Activated CD4-positive, alpha-beta T cell treated with anti-CD3 and anti-CD28 coated beads for 24 hours (primary cell): ENCODE measurements at places on chromosomes 7 and 10.

DNA sequence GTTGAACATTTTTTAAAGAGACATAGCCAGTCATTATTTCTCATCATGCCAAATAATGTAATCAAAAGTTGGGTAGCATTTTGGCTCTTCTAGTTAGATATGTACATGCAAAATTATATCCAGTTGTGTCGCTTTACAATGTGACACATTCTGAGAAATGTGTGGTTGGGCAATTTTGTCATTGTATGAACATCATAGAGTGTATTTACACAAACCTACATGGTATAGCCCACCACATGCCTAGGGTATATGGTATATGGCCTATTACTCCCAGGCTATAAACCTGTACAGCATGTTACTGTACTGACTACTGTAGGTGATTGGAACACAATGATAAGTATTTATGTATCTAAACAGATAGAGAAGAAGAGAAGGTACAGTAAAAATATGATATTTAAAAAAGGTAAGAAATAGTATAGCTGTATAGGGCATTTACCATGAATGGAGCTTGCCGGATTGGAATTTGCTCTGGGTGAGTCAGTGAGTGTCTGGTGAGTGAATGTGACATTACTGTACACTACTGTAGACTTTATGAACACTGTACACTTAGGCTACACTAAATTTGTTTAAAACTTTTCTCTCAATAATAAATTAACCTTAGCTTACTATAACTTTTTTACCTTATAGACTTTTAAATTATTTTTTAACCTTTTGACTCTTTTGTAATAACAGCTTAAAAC lies 16.5 kb downstream of the ZNF365 start:
- DNase-seq = no peak

GRCh38 chr10:2881720-2882620 lies 185.4 kb upstream of the PFKP start:
- DNase-seq = no peak

GRCh38 chr7:126445991-126446390 lies 806.8 kb downstream of the GRM8 start:
- no peak for DNase-seq

DNA sequence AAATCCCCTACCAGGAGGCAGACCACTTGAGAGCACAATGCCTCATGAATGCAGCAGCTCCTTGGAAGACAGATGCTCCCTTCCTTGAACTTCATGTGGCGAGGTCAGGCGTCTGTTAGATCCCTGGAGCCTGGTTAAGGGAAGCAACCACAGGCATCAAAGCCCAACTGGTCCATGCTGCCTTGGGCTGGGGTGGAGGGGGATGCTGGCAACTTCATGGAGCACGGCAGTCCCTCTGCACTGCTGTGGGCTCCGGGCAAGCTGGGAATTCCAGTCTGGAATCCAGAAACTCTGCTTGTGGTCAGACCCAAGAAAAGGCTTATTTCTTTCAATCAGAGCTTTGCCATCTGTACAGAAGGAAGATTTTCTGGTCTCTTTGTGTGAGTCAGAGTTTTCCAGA lies 130.4 kb downstream of the PFKFB3 start:
- DNase-seq = no peak

DNA sequence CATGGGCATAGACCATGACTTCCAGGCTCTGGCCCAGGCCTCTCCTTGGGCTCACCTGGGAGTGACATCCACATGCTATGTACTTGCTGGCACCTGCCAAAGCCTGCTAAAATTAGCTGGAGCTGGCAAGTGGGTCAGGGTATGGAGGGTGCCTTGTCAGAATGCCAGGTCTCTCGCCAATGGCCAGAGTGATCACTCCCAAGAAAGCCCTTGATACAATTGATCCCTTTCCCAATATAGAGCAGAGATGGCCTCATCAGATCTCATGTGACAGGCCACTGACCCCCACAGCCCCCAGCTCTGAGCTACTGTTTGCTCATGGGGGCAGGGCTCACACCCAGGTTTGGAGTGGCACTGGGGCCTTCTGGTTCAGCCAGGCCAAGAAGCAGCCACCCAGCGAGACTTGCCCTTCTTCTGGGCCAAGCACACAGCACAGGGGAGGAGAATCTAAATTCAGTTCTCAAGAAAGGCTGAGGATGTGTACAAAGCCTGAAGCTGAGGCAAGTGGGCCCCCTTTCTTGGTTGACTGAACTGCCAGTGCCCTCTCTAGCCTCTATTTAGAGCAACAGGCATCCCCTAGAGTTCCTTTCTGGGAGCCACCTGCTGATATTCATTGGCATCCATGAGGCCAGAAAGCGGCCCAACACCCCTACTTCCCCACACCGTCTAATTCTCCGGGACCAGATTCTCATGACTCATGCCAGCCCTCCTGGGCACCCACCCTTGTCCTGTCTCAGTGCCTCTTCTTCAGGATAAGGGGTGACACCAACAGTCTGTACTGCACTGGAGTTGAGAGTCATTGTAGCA lies 18.9 kb upstream of the MYL7 start:
- no peak for DNase-seq

- DNase-seq = no peak
Observed at GRCh38 chr10:17961551-17962422, 10.1 kb downstream of the SLC39A12 start.

DNA sequence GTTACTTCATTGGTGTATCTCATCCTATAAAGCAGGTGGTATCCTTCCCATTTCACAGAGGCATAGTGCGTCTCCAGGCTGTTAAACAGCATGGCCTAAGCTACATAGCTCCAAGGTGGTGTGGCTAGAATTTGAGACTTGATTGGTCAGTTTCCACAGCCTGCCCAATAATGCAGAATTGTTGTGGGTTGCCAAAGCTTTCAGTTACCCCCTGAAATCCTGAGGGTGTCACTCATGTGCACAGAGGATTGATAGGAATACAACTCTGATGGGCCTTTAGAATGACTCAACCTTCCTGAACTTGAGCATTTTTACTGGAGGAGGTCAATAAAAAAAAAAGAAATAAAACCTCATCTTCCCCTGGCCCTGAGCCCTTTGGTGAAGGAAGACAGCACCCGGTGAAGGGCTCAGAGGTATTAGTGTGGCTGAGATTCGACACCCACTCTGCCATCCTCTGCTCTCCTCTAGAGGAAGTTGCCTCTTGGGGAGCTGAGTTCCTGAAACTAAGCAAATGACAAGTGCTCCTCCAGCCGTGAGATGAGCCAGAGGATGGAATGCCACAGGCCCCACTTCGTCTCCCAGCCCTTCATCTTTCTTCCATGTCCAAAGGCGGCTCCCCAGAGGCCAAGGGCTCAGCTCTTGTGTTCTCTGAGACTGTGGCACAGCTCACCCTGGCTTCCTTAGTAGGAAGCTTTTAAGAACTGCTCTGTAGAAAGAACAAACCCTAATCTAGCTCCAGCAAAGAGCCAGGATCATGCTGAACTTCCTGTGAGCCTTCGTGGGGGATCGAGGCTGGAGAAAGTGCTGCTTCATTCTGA lies 1.0 kb downstream of the ACSL5 start:
- no peak for DNase-seq

- no peak for DNase-seq
Observed at GRCh38 chr10:30598105-30598776, 31.3 kb downstream of the LYZL2 start.

DNA sequence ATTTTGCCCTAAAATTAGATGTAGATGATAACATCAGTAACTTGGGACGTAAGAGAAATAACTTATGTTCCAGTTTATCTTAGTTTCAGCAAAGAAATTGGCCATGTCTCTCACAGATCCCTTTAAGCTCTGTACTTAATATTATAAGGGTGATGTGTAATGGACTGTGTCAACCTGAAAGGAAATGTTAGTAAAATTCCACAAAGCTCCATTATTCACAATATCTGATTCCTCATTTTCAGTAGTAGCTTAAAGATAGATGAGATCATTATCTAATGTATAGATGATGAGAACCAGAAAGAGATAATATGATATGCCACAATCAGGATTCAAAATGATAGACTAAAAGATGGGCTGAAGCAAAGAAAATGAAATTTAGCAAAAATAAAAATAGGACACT lies 316.8 kb upstream of the CHRM2 start:
- DNase-seq = no peak

- DNase-seq = no peak
Observed at GRCh38 chr7:117777335-117778142, 95.7 kb downstream of the CTTNBP2 start.

GRCh38 chr10:100209303-100209702 lies 20.1 kb downstream of the CHUK start:
- DNase-seq = no peak

GRCh38 chr7:150871601-150872000 lies 19.3 kb downstream of the AOC1 start:
- no peak for DNase-seq

DNA sequence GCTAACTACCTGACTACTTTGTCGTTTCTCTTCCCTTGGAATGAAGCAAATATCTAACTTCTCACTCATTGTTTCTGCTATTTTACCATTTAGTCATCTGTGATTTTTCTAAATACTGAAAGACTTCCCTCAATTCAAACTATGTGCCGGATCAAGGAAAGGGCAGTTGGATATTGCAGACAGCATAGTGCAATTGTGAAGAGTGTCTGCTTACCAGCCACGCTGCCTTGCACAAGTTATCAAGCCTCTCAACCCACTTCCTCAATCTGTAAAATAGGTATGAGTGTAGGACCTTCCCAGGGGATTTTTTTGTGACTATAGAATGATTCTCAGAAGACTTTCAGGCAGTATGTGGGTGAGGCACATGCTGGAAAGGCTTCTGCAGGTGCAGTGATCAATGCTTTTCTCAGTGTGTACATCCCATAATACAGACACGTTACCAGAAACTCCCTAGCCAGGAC lies 54.3 kb downstream of the EGFR start:
- no peak for DNase-seq

DNA sequence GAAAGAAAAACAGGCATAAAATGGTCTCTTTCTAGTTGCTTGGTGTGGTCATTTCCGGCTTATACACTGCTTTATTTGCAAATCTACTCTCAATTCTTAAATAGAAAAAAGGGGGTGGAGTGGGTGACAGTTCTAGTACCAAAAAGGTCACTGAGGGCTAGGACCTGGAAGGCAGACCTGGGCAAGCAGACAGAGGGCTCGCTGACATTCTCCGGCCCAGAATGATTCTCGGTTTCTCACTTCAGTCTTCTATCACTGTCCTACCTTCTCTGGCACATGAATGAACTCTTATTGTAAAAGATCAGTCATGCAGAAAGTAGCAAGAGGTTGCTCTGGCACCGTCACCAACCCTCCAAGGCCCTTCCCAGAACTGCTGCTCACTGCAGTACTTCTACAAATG lies 54.0 kb downstream of the MALSU1 start:
- no peak for DNase-seq

GRCh38 chr7:28658381-28658780 lies 246.1 kb downstream of the CREB5 start:
- no peak for DNase-seq

GRCh38 chr7:52369922-52370321 lies 665.5 kb upstream of the POM121L12 start:
- no peak for DNase-seq

- DNase-seq = no peak
Observed at GRCh38 chr7:77954773-77955555, 156.4 kb downstream of the PHTF2 start.

DNA sequence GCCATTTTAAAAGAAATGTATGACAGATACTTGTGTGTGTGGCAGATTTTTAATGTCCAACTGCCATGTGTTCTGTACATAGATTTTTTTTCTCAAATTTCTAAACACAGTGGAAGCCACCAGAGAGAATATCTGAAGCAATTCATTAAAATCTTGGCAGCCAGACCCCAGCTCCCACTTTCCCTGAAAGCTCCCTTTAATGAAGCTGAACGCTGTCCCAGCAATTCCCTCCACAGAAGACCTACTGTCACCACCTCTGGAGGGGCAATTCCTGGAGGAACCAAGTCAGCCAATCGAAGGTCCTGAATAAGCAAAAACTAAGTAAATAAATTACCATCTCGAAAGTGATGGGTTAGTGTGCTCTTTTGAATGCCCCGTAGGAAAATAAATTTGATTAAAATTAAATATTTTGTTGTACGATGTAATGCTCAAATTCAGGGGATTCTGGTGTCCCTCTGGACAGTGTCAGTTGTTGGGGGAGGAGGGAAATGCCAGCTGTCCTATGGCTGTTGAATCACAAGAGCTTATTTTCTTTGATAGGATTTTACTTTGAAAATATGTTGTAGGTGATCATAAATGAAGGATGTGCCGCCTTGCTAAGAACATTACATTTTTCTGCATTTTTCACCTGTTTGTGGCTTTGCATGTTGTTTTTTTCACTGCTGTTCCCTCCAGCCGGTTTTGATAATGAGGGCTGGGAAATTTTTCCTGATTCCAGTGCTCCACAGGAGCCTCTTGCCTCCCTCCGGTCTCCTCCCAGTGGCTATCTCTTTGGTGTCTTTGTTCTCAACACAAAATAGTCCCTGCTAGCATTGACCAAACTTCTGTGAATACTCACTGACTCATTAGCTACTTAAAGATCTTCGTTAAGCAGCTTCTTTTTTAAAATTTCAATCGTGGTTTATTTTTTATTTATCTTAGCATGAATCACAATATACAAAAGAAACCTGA lies 9.2 kb upstream of the GSAP start:
- no peak for DNase-seq

GRCh38 chr10:4359003-4359402 lies 467.0 kb upstream of the AKR1E2 start:
- DNase-seq = no peak
